ENCODE measurements at places on chromosomes 1 and 21. TPM values are rescaled to one million over a fixed set of nuclear protein-coding genes. Genes with fewer than 3 reads are reported as not detected.

The CD84 gene
- not detected for total RNA-seq

DNA sequence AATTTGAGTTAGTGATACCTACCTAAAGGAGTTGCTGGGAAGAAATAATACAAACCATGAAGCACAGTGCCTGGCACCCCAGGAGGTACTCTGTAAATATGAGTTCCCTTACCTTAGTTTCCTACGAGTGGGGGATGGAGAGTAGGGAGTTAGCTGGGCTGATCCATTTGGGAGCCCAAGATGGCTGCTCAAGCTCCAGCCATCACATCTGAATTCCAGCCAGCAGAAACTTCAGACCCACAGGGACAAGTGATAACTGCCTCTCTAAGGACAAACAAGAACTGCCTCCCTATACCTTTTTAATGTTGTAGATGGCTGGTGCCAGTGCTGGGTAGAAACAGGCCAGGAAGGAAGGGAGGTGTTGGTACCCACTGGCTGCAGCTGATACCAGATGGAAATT is 22.7 kb downstream of the HTR6 start:
- no peak overlapping the region for H3K4me3 ChIP-seq
- DNase-seq: no peak
- H3K27me3 ChIP-seq: no peaks in the 10 kb centered on the region
- no peak overlapping the region for H3K27ac ChIP-seq
- H3K36me3 ChIP-seq: no peaks in the 10 kb centered on the region
- H3K4me1 ChIP-seq: no peaks in the 10 kb centered on the region

- no peaks in the 10 kb centered on the region for H3K27me3 ChIP-seq
- DNase-seq: no peak
- H3K4me3 ChIP-seq: no peak overlapping the region
- no peaks in the 10 kb centered on the region for H3K36me3 ChIP-seq
- H3K4me1 ChIP-seq: no peaks in the 10 kb centered on the region
Observed at GRCh38 chr1:53599481-53599880, 139.5 kb downstream of the GLIS1 start.

DNA sequence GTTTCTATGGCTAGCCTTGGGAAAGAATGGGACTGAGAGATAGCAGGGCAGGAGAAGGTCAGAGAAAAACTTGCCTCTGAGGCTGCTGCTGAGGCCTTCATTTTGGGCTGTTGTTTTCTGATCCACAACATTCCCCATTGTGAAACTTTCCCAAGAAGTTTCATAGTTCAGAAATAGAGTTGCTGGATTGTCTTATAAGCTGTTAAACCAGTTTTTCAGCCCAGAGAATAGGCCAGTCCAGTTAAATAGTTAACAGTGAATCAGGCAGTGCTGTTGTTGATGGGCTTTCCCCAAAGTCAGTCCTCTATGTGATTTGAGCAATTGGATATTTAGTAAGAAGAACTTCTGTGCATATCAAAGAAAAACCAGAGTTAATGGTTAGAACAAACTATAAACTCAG is 77.0 kb downstream of the C21orf91 start:
- no peaks in the 10 kb centered on the region for H3K27me3 ChIP-seq
- no peak overlapping the region for H3K27ac ChIP-seq
- peaks cover 24% of the 10 kb centered on the region for H3K4me1 ChIP-seq
- H3K36me3 ChIP-seq: no peaks in the 10 kb centered on the region
- peak; percentile 66 for DNase-seq

DNA sequence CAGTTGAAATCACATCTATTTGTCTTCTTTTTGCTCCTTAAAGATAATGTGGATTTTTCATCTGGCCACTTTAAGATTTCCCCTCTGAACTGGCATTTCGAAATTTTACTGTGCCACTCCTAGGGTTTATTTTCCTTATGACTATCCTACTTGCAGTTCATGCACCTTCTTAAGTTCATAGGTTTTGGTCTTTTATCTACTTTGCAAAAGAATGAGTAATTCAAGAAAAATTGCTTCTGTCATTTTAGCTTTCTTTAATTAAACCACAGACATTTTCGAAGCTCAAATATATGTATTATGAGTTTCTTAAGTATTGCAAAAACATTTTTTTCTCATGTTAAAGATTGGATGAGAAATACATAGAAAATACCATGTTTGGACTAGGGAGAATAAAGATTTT is 1244.8 kb upstream of the TMPRSS15 start:
- no peaks in the 10 kb centered on the region for H3K4me1 ChIP-seq
- H3K36me3 ChIP-seq: no peaks in the 10 kb centered on the region
- H3K4me3 ChIP-seq: no peak overlapping the region
- no peaks in the 10 kb centered on the region for H3K27me3 ChIP-seq
